ENCODE measurements at places on chromosomes 6 and 20.

DNA sequence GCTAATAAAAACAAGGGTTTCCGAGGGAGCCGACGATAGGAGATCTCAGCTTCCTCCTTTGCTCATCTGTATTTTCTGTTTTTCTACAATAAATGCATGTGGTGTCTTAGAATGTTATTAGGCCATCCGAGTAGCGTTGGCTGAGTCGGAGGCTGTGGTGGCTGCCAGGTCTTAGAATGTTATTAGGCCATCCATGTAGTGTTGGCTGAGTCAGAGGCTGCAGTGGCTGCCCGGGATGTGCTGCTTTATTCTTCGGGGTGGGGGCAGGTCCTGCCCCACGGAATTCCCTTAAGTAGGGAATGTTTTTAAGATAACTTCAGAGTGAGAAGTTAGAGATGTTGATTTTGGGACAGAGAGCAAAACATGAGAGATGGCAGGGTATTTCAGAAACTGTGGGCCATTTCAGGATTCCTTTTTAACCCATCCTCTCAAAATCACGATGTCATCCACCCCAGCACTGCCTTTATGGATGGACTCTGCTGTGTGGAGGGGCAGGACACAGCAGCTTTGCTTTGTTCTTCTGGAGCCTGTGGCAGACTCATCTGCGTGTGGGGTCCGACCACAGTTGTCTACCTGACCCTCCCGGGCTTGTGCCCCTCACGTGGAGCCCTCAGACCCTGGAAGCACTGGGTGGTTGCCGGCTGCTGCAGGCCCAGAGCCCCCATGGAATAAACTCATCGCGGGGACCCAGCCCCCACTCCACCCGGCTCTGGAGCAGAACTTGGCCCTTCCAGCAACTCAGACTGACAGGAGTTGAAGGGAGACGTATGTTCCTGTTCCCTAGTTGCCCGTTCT, 20.4 kb downstream of the OSBPL2 start:
- DNase-seq = no peak

- DNase-seq = no peak
Measured at GRCh38 chr6:72721346-72721745, 99.5 kb downstream of the KCNQ5 start.

GRCh38 chr20:5150226-5151076, 23.6 kb downstream of the CDS2 start:
- no peak for DNase-seq

- peak; percentile 93 for DNase-seq
Measured at GRCh38 chr6:31399589-31400466, 3.6 kb upstream of the MICA start.

GRCh38 chr6:25640891-25641290, 11.1 kb upstream of the SCGN start:
- DNase-seq = no peak

DNA sequence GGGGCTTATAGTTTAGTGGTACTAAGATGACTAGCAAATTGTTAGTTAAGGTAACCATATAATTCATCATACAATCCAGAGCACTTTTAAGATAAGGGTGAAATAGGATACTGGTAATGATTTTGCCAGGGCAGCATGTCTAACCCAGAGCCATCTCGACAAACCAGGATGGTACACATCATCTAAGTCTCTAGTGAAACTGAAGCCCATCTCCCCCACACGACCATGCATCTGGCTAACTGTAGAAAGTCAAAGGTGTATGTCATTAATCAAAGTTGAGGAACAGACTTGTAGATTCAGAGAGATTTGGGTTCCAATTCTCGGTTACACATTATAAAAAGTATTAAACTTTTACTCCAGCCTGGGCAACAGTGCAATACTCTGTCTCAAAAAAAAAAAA, 78.3 kb downstream of the PRKN start:
- no peak for DNase-seq

DNA sequence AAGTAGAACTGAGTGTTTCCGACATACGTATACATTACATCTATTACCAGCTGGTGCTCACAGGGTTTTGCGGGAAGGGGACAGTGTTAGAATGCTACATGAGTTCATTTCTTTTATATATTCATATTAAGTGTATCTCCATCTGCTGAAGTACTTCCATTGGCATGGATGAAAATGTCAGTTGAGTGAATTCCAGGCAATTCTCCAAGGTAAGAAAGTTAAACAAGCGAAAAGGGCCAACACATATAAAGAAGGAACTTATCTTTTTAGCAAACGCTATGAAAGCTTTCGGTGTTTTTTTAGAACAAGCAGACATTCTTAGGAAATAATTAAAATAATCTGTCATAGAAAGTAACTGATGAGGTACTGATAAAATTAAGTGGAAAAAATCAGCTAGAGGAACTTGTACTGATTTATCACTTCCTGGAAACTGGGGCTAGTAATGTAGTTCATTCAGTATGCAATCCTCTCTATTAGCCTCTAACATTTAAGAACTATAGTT, 34.6 kb downstream of the RNF146 start:
- no peak for DNase-seq

DNA sequence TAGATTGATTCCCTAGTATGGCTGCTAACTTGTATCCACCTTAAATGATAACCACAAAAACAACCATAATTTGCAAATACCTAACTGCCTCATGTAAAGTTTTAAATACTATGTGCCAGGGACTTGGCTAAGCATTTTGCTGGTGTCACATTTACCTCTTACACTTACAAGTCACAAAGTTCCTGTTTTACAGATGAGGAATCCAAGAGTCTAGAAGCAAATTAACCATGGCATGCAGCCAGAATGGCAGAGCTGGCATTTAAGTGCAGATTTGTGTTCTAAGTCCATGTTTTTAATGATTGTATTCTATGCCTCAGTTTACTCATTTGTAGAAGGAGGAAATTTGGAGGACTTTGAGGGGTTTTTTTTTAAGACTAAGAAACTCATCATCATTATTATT, 696.7 kb downstream of the PTPRT start:
- DNase-seq = no peak

GRCh38 chr6:20319520-20320357, 81.9 kb upstream of the E2F3 start:
- DNase-seq = peak; percentile 62

DNA sequence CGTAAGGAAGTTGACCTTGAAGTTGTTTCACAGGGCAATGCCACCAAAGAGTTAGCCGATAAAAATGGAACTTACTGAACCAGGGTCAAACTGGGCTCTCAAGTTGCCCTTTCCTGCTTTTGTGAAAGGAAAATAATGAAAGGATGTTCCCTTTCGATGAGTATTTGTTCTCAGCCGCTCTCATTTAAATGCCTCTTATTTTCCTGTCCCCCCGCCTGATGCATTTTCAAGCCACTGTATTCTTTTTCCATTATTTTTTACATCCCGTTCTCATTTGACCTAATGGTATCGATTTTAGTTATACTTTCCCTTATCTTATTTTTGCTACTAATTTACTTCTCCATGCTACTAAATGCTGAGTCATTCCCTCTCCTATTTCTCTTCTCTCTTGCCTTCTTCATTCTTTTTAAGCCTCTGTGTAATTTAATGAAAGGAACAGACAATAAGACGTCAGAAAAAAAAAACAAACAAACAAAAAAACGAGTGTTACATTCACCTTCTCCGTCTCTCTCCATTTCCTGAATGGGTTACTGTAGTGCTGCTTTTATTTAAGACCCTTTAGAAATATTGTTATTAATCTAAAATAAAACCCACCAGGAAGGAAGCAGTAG, 655 bp upstream of the NDUFAF4 start:
- no peak for DNase-seq

DNA sequence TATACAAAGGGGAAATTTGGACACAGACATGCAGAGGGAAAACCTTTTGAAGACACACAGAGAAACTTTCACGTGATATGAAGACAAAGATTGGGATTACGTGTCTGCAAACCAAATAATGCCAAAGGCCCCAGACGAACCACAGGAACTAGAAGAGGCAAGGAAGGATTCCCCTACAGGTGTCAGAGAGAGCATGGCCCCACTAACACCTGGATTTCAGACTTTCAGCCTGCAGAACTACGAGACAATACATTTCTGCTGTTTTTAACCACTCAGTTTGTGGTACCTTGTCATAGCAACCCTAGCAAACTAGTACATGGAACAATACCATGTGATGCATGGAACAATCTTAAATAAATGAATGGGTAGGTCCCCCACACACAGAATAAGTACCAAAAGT, 341.0 kb downstream of the HDGFL1 start:
- no peak for DNase-seq

GRCh38 chr6:143745166-143746133, 67.7 kb downstream of the PHACTR2 start:
- DNase-seq = peak; percentile 77

DNA sequence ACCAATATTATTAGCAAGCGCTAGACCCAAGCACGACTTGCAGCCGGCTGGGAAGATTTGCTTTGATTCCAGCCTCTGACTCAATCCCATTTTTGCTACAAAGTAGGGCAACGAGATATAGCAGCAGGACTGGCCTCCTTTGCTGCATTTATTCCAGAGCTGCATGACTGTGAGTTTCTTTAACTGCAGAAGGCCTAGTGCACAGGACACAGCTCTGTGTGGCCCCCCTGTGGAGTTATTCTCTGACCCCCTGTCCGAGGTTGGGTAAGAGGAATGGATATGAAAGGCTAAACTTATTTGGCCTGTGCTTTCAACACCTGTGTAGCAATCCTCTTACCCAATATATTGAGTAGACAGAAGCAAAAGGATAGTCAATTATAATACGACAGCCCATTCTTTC, 133.3 kb upstream of the SPTLC3 start:
- no peak for DNase-seq

GRCh38 chr6:139868576-139868975, 494.1 kb upstream of the CITED2 start:
- DNase-seq = no peak

- DNase-seq = no peak
Measured at GRCh38 chr20:48292806-48293205, 507.5 kb upstream of the SULF2 start.

- no peak for DNase-seq
Measured at GRCh38 chr6:37783025-37783855, 36.3 kb upstream of the ZFAND3 start.

DNA sequence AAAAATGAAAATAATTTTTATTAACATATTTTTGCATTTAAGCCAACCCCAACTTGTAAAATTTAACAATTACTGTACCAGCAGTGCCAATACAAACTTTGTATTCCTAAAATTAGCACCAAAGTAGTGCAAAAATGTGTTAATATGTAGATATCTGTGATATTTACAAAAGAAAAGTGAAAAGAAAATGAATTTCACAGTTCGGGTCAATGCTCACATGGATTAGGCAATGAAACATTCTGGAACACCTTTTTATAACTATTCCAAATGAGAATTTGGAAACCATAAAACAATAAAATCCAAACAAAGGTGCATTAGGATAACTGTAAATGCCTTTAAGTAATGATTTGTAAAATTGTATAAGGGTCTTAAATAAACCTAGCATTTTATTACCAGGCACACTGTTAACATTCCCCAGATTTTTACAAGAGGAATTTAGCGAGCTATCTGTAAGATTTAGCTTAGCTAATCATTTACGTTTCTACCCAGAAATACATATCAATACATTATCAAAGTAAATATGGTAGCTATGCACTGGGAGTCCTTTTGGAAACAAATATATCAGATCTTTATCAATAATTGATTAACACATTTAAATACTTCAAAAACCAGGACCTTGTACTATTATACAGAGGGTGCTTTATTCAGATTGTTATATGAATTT, 112.2 kb downstream of the MTFR2 start:
- DNase-seq = no peak

DNA sequence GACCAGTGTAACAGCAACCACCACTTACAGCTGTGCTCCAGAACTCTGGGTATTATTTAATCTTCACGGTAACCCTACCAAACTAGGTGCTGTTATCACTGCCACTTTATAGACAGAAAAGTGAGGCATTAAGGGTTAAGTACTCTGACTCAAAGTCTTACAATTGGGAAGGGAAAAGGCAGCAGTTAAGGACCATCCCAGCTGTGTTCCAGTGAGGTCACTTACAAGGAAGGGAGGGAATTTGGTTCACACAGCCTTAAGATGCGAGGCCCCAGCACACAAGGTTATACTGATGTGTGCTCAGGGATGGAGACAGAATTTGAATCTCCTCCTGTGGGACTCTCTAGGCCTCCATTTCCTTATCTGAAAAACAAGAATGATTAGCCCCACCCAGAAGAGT, 46.7 kb downstream of the TRERF1 start:
- peak; percentile 25 for DNase-seq

GRCh38 chr20:1858871-1859270, 36.3 kb upstream of the SIRPA start:
- no peak for DNase-seq

GRCh38 chr20:10362674-10363073, 71.3 kb downstream of the MKKS start:
- DNase-seq = no peak

DNA sequence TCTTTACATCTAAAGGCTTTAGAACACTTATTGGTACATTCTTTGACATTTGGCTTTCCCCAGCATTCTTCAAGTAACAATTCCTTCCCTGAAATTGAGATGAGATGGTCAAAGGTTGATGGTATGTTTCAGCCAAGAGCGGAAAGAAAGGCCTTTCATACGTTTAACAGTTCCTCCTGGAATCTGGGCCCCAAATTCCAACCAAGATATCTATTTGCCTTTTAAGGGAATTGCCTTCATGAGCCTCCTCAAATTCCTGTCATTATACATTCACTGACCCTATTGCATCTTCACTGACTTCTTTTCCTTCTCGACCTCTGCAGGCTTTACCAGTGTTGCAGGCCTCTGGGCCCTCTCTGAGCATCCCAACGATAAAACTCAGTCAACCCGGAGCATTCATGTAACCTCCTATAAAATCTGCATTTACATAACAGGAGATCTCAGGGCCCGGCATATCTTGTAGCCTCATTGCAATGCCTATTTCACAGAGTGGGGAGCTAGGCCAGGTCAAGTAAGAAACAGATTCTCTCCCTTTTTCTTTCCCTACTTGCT, 18.3 kb upstream of the WFDC9 start:
- no peak for DNase-seq

- no peak for DNase-seq
Measured at GRCh38 chr6:52328729-52329128, 33.2 kb upstream of the PAQR8 start.

GRCh38 chr6:126805861-126806260, 312.6 kb upstream of the RSPO3 start:
- no peak for DNase-seq

- DNase-seq = no peak
Measured at GRCh38 chr6:38503032-38503773, 136.5 kb downstream of the BTBD9 start.

DNA sequence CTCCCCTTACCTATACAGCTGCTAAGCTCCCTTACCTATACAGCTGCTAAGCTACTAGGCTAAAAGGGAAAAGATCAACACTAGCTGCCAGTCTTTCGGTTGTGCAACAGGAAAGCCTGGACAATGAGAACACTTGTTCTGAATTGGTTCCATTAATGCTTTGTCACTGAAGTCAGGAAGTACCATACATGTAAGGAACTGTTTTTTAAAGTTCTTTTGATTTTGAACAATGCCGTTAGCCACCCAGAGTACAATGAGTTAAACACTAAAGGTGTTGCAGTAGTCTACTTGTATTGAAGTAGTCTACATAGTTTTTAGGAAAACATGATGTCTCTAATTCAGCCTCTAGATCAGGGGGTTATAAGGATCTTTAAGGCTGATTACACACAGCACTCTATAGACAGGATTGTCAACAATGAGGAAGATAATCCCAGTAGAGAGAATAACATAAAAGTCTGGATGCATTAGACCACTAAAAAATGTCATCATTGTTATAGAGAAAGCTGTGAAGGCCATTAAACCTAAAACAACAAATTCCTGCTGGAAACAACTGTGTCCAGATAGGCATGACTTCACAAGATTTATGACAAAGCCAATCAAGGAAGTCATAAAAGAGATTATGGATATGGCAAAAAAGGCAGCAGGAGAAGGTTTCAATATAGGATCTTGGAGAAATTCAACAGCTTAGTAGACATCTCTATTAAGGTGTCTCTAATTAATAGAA, 306.3 kb downstream of the PHF3 start:
- DNase-seq = no peak

All from LoVo (cell line).